ENCODE measurements at places on chromosomes 7 and 10. TPM values are rescaled to one million over a fixed set of nuclear protein-coding genes. Genes with fewer than 3 reads are reported as not detected.

DNA sequence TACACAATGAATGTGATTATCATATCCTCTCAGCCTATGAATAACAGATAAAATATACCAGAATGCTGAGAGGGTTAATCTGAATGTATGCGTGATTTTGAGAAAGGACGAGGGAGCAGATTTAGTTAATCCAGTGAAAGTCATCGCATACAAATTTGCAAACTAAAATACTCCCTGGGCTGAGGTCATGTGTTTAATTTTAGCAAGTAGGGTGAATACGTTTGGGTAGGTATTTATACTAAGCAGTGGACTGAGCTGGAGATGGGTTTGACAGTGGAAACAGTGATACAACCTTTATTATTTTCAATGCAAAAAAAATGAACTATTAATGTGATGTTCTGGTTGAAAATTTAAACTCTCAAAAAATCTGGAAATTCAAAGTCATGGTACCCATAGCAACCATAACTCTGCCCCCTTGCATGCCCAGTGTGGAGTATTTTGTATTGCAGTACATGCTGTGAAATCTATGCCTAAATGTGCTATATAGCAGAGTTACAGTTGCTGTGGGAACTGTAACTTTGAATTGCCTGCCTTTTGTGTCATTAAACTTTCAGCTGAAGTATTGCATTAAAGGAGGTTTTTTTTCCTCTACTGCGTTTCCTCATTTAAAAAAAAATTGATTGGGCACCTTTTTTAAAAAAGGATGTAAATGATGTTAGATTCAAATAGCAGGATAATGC, 9.5 kb upstream of the ARID5B start:
- no peak for DNase-seq

DNA sequence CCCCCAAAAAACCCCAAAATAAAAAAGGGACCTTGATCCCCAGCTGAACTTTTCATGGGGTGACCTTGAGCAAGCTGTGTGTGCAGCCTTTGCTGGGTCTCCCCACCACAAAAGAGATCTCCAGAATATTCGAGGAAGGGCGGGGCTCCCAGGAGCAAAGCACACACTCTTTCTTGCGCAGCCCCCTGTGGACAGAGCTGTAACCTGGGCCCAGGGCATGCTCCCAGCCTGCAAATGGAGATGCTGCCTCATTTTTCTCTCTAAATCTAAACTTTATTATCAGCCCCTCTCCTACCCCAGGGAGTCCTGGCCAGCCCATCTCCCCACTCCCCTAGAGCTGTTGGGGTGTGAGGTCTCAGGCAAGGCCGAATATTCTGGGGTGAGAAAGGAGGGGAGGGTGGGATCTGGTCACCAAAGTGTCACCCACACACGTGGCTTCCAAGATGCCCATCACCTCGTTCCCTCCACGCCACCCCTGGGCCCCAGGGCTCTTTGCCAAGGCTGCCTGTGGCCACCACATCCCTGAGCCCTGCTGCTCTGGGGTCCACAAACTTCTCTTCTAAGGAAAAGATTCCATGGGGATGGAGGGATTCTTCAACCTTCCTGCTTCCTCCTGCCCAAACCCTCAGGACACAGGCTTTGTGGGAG, 1.7 kb upstream of the CALML3 start:
- no peak for DNase-seq

- no peak for DNase-seq
These were observed 1.6 kb downstream of the AHR start for GRCh38 chr7:17300012-17300411.

DNA sequence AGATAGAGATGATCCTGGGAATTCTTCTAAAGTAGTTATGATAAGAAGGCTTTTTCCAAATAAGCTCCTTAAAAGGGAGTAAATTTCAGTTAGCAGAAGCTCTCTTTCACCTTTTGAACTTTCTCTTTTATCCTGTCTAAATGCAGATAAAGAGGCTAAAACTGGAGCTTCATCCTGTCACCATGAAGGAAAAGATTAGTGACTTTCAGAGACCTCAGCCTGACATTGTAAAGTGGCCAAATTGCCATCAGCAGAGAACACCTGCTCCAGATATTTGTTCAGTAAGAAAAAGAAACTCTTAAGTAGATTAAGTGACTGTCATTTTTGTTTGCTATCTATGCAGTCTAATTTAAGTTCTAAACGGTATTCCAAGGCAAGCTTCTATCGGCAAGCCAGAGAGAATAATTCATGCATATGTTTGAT, 18.3 kb downstream of the VWDE start:
- DNase-seq: no peak

DNA sequence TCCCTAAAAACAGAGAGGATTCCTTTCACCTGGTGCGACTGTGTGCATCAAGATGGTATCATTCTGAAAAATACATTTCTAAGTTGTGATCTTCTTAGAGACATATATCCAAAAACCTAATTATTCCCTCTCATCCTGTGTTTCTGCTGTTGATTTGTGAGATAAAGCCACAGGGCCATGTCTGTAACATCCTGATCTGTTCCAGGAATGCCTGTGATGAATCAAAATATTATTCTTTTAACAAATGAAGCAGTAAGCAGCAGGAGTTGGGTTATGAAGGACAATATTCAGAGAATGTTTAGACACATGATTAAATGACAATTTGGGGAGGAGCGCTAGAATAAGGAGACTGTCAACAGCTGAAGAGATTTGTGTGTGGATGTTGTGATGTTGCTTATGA, 731.4 kb downstream of the KCNMA1 start:
- DNase-seq: no peak

DNA sequence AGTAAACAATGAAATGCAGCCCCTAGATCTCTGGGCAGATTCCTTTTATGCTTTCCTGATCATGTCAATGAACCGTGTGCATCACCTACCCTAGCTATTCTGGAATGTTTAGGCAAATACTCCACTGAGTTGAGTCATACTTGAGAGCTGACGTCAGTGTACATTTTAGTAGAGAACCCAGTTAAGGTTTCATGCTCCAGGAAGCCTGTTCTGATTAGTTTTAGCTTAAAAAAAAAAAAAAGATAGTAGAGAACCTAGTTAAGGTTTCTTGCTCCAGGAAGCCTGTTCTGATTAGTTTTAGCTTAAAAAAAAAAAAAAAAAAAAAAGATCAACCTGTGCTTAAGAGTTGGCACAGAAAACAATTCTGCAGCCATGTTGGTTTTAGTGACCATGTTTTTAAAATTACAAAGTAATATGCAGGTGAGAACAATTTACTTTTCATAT, 3.7 kb upstream of the MCU start:
- DNase-seq: peak; percentile 96

DNA sequence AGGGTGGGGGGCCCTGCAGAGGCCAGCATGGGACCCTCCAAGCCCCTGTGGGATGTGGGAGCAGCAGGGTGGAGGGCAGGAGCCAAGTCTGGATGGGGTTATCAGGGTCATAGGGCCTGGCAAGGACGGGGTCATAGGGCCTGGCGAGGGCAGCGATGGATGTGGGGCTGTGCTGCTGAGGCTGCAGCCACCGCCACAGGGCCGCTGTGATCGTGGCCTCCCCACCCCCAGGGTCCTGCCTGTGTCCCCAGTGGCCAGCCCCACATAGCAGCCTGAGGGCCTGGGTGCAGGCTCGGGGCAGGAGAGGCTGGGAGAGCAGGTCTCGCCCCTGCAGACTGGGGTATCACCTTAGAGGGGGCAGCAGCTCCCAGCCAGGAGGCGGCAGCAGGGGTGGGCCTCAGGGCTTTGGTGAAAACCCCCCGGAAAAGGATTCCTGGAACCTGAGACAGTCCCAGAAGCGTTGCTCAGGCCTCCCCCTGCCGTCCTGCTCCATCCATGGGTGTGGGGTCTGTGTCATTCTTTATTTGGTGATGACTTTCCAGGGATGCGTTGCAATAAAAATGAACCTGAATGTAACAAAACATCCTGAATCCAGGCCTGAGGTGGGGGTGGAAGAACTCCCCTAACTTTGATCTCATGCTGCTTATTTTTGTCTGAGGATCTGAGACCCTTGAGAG, 107.3 kb upstream of the SHH start:
- no peak for DNase-seq

- DNase-seq: no peak
These were observed 179.4 kb downstream of the PDE1C start for GRCh38 chr7:31890766-31891165.

- no peak for DNase-seq
These were observed 49.6 kb upstream of the RHEB start for GRCh38 chr7:151568956-151569940.

DNA sequence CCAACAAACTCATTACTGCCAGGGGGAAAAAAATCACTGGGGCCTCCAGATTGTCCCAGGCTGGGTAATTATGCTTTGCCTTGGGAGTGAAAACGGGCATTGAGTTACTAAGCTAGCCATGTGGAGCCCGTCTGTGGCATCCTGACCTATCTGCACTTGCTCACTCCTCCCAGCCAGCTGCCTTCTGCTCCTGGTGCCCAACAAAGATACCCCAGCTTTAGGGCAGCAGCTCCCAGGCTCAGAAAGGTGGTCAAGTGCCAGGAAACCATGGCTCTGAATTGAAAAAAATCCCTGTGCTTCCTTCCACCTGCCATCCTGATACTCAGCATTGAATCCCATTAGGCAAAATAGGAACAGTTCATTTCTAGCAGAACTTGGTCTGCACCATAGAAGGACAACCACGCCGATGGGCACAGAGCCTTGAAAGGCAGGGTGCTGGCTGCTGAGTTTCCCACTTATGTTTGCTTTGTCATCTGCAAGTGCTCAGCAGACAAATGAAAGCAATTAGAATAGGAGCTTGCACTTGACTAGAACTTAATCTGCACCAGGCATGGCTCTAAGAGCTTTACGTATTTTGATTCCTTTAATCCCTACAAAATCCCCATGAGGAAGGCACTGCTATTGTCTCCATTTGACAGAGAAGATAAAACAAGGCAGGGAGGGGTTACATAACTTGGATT, 42.8 kb downstream of the HSPA12A start:
- DNase-seq: no peak

- no peak for DNase-seq
These were observed 88.6 kb downstream of the MPP7 start for GRCh38 chr10:28214219-28214618.

GRCh38 chr7:33722383-33723101, 182.8 kb upstream of the BMPER start:
- DNase-seq: peak; percentile 90

DNAJC12 gene
- 3.0 TPM for total RNA-seq

COL1A2 gene
- total RNA-seq: 10.8 TPM

GPRIN2 gene
- total RNA-seq: 9.2 TPM

PDZD7 gene
- 3.5 TPM for total RNA-seq

PTPRZ1 gene
- total RNA-seq: 0.04 TPM

OR6V1 gene
- not detected for total RNA-seq
